ENCODE measurements at places on chromosomes 12 and 14.
A peak's percentile ranks its signal among the peaks of the same experiment; 100 is the strongest.

- DNase-seq, result no peak
Measured at GRCh38 chr12:11656550-11656949, 7.1 kb downstream of the ETV6 start.

DNA sequence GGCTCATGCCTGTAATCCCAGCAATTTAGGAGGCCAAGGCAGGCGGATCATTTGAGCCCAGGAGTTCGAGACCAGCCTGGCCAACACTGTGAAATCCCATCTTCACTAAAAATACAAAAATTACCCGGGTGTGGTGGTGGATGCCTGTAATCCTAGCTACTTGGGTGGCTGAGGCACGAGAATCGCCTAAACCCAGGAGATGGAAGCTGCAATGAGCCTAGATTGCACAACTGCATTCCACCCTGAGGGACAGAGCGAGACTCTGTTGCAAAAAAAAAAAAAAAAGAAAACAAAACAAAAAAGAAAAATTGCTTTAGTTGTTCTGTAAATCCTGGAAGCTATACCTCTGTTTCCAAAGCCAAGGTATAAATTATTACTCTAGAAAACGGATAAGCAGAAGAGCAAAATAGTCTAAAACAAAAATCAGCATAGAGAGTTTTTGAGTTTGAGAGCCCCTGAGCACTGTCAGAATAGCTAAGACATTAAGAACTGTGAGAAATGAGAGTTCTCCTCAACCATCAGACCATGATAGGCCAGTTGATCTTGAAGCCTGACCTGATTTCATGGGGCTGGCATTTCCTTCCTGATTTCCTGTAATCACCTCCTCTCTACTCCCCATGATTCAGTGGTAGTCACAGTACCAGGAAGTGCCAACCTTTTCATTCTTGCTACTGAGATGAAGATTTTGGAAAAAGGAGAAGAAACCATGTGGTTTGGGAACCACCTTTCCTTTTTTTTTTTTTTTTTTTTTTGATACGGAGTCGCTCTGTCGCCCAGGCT, 31.7 kb downstream of the ATP2A2 start:
- no peak for DNase-seq

GRCh38 chr12:45205165-45205825, 10.6 kb upstream of the ANO6 start:
- DNase-seq, result no peak

DNA sequence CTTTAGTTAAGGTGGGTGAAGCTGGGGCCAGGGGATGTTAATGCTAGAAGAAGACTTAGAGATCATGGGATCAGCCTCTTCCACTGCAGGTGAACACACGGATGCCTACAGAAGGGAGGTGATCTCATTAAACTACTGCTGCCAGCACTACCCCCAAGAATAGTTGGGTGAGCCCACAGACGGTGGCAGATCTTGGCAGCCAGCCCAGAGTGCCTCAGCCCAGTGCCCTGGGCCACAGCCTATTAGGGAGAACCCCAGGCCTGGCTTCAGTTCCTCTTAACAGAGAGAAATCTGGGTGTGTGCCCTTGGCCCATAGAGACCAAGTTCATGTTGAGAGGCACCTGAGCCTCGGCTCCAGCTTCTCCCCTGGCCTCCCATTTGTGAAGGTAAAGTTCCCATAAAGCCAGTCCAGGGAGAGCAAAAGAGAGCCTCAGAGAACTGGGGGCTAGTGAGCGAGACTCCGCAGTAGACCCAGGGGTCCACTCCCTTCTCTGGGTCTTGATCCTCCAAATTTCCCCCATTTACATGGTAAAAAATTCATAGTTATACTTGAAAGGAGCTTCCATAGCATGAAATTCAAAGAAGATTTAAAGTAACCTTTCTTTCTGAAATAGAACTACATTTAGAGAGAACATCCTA, 125.0 kb upstream of the CCND2 start:
- DNase-seq, result peak; percentile 21

- peak; percentile 69 for DNase-seq
Measured at GRCh38 chr12:55072083-55072482, 52.3 kb downstream of the NEUROD4 start.

DNA sequence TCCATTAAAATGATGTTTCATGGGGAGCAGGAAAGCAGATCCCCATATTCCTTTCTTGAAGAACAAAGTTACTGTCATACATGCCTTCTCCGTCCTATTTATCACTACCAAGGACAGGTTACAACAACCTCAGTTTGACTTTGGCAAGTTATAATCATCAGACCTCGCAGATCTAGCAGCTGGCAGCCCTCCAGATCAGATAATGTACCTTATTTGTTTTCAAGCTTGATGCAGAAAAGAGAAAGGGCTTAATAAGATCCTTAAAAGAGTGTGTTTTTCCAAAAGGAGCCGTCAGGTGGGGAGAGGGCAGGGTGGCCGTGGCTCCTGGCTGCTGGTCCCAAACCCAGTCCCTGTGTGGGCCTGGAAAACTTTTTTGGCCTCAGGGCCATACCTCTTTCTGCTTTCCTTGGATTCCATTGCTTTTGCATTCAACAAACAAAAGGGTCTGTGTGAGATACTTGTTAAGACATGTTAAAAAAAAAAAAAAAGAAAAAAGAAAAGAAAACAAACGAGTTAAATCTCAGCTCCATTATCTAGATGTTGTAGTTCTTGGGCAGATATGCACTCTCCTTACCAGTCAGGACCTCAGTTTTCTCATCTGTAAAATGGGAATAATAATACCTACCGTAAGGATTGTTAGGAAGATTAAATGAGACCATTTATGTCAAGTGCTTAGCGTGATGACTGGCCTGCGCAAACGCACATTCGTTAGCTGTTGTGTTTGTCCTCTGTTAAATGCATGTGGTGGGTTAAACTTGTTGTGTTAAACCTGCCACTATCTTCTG, 64.6 kb downstream of the B4GALNT3 start:
- DNase-seq, result no peak

DNA sequence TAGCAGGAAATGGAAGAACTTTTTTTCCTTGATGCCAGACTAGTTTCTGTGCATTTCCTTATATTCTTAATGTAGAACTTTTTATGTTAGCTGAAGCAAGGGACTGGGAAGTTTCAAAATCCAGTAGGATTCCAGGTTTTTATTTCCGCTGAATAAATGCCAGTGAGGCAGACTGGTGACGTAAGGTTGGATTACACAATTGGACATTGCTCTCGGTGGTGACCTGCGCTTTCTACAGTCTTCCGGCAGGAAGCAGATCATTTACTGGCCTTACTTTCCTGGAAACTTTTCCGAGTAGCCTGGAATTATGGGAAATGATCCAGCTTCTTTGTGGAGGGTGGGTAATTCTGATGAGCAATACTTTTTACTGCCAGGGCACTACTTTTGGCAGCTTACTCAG, 3.6 kb downstream of the IFT43 start:
- no peak for DNase-seq

GRCh38 chr14:68676511-68676943, 116.3 kb downstream of the ZFP36L1 start:
- DNase-seq, result no peak

DNA sequence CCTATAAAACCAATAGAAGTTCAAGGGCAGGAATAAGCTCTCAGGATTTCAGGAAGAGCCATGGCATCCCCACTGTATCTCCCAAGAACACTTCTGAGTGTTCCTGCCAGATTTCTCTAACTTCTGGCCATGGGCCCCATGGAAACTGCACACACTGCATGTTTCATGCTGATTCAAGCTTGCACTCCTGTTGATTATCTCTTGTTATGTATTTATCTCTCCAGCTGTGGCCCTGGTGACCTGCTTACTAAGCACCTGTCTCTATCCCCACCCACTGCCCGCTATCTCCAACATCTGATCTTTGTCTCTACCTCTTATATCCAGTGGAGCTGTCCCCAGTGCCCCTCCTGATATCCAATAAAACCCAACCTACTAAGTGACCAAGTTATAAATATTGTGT, 285.3 kb downstream of the PDZRN4 start:
- no peak for DNase-seq

DNA sequence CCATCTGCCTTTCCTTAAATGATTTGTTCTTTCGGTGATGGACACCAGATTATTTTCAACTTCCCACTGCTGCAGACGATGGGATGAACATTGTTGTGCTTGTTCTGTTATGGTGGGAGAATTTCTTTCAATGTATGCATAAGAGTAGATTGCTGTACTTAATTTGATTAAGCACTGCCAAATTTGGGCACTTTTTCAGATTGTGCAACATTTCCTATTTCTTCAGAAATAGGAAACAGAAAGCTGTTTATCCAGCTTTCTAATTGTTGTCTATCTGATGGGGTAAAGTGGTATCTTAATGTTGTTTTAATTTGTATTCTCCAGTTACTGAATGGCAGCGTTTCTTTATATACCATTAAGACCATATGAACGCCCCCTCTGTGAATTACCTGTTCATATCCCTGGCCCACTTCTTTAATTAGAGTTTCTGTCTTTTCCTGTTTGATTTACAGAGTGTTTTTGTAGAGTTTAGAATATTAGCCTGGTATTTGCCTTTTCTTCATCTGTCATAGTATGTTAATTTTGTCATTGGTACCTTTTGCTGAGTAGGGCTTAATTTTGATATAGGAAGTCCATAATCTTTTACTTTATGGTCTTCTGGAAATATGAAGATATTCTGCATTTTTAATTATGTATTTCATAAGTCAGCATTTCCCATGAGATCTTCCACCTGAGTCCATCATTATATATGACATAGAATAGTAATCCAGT, 59.6 kb downstream of the DIP2B start:
- no peak for DNase-seq

DNA sequence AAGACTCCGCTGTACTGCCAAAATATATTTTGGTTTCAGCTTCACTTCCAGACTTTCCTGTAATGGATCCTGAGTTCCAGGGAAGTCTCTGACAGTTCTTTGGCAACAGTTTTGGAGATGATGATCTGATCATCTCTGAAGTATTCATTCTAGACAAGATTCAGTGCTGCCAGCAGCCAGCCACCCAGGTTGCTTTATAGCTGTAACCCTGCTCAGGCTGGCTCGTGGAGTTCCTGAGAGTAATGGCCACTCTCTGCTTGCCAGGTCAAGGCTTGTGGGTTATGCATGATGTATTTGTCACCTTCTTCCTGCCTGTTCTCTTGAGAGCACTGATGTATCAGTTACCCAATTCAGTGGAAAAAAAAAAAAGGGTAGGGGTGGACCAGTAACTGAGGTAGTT, 124.3 kb downstream of the PPHLN1 start:
- no peak for DNase-seq

GRCh38 chr12:104602406-104602805, 145.7 kb downstream of the CHST11 start:
- no peak for DNase-seq

DNA sequence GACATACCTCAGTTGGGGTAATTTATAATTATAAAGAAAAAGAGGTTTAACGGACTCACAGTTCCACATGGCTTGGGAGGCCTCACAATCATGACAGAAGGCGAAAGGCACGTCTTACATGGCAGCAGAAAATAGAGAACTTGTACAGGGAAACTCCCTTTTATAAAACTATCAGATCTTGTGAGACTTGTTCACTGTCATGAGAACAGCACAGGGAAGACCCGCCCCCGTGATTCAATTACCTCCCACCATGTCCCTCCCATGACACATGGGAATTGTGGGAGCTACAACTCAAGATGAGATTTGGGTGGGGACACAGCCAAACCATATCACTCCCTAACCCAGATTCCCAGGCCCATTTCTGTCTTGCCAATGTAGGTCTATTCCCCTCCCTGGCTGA, 22.1 kb downstream of the MYO1H start:
- no peak for DNase-seq

DNA sequence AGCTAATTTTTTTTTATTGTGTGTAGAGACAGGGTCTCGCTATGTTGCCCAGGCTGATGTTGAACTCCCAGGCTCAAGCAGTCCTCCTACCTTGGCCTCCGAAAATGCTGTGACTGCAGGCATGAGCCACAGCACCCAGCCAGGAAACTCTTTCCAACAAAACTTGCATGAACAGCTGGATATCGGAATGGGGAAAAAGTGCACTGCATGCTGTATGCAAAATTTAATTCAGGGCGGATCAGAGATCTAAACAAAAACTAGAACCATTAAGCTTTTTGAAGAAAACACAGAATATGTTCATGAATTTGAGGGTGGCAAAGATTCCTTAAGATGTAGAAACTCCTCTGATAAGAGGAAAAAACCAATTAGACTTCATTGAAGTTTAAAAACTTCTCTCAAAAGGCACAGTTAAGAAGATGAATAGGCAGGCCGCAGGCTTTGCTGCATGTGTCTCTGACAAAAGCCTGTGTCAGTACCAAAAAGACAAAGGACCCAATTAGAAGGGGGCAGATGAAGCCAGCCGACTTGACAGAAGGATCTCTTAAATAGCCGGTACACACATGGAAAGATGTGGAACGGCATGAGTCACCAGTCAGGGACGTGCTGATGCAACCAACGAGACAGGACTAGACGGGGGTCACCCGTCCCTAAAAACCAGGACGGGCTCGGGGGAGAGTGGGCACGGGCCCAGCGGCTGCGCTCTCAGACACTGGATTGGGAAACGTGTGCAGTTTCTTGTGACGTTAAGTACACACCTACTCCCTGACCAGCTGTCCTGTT, 34.8 kb upstream of the MMP17 start:
- DNase-seq, result no peak

DNA sequence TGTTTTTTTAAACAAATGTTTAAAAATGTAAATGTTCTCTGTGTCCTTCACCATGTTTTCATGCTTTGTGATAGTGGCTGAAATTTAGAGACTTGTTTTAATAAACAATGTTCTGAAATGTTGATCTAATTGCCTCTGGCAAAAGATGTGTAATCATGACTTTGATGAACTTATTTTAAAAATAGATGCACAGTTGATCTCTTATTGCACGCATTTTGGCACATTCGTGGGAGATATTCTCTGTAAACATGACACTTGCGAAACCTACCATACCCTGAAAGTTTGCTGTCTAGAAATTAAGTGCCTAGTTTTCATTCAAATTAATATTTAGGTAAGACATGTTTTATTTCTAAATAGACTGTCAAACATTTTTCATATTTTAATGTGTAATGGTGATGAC, 119.7 kb upstream of the DNM1L start:
- no peak for DNase-seq

DNA sequence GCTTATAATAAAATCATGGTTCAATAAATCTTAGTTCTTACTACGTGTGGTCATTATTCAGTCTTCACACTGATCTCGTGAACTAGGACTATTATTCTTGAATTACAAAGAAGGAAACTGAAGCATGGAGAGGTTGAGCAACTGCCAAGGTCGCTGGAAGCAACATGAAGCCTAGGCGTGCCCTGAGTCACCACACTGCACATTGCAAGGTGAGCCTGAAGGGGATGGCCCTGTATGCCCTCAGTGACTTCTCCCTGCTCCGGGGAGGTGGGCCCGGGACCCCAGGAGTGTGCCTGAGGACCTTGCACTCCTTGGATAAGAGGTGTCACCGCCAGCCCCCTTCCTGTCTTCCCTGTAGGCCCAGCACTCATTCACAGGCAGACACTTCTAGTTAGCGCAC, 161.6 kb downstream of the CACNA1C start:
- DNase-seq, result no peak

DNA sequence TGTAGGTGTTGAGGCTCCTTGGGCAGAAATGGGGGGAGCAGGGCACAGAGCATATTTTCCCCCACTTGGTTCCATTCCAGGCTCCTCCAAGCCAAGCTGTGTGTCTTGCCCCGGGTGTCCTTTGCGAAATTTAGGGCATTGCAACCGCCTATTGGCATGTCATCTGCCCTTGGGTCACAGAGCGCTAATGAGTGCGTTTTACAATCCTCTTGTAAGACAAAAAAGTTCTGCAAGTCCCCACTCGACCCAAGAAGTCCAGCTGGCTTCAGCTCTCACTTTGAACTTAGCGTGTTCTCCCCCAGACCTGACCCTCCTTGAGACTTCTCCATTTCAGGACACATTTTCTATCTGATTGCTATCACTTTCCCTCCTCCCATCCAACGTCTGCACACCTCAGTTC, 6.1 kb upstream of the LRTM2 start:
- no peak for DNase-seq

Data from activated gamma-delta T cell treated with Interleukin-2 at 50 U/mL for 16 hours (primary cell).